NCI-H446 (cell line): ENCODE measurements at places on chromosomes 12 and 14.

GRCh38 chr12:109027767-109028166 lies 6.9 kb upstream of the SVOP start:
- DNase-seq, result no peak

DNA sequence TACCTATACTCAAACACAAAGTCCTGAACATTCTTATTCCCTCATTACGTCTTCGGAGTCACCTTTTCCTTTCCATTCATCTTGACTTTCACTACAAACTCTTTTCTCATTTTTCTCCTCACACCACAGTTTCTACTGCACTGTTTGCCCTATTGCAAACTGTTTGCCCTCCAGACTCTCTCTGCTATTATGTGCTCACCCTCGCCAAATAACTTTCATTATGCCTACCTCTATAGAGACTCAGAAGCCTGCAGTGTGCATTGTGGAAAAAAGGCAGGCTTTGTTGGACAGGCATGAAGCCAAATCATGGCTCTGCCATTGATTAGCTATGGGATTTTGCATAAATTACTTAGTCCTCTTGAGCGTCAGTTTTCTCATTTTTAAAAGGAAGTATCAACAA lies 246.6 kb upstream of the CCDC196 start:
- no peak for DNase-seq

- DNase-seq, result no peak
Observed at GRCh38 chr14:57943541-57943940, 77.6 kb upstream of the SLC35F4 start.

GRCh38 chr12:54997929-54998522 lies 13.5 kb upstream of the TESPA1 start:
- peak; percentile 14 for DNase-seq

DNA sequence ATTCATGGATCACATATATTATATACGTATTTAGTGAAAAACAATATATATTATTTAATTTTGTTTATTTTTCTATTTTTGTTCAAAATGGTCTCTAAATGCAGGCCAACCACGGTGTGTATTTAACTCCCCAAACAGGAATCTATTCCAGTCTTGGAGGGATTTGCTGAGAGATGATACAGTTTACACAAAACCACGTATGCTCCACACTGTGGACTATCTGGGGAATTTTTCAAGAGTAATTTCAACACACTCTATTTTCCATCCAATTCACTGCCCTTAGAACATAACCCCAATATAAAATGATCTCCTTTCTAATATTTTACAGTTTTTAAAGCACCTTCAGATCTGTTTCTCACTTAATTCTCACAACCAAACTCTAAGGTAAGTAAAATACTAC lies 15.3 kb downstream of the EML1 start:
- no peak for DNase-seq

- DNase-seq, result peak; percentile 67
Observed at GRCh38 chr12:6200256-6201212, at the start of gene CD9. Gene CD9, plus strand, starts transcription at chr12:6200400. Its CDS starts 100 bp downstream, at chr12:6200500.

DNA sequence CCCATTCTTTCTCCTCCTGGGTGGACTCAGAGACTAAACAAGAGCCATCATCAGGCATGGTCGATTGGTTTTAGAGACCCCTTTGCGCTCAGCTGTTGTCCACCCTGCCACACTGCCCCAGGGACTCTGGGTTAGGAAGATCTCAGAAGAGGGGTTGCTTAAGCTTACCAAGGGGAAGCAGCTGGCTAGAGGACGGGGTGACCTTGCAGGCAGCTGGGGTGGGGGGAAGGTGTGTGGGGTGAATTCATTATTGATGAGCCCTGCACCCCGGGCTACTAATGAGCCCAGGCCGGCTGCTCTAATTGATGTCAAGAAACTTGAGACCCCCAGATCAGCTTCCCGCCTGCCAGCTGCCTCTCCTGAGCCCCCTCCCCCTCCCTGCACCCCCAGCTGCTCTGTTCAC lies 8.7 kb upstream of the ZNF385A start:
- no peak for DNase-seq

- no peak for DNase-seq
Observed at GRCh38 chr14:104792101-104792884, 3.3 kb downstream of the AKT1 start.

DNA sequence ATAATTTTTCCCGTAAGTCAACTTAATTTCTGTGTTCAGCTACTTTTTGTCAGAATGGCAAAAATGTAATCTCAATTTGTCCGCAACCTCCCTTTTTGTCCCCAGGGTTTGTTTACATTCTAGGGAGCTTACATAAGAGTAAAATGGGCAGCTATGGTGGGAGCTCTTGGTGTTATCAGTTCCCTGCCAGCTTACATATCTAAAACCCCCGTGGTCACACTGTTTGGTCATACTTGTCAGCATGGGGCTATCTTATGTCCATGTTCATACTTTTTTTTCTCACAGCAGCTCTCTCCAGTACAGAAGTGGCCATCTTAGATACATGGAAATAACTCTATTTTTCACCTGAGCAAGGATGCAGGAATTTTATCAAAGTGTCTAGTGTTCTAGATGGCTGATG lies 16.7 kb downstream of the SLCO1C1 start:
- DNase-seq, result no peak

DNA sequence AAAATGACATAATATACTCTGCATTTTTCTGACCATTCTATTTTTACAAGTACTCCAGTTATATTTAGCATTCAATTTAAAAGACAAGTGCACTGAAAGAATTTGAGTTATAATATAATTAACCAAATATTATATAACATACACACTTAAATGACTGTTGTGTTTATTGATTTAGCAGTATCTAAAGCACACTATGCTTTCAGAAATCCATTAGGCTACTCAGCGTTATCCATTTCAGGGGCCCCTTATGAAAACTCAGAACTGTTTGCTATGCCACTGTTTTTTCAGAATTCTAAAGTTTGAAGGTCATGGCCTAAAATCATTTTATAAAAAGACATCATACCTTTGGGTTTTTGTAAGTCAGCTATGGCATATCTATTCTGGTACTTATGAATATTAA lies 57.1 kb downstream of the HECTD4 start:
- no peak for DNase-seq

GRCh38 chr14:34007902-34008301 lies 57.0 kb upstream of the EGLN3 start:
- no peak for DNase-seq

DNA sequence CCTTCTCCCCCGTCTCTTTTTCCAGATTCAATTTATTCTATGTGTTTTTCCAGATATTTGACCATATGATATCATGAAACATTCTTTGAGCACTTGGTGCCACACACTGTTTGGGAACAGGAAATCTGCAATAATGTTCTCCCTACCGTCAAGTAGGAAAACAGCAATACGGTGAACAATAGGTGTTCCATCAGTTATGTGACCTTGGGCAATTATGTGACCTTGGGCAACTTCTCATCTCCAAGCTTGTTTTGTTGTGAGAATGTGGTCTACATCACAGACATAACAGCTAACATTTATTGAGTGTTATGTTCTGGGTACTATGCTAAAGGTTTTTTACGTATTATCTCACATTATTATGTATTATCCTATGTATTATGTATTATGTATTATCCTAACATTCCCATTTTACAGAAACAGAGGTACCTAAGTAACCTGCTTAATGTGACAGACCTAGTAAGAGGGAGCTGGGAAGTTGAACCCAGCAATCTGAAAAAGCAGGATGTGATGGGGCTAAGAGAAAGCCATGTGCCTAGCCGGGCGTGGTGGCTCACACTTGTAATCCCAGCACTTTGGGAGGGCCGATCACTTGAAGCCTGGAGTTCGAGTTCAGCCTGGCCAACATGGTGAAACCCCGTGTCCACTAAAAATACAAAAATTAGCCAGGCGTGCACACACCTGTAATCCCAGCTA lies 1.2 kb upstream of the NEK9 start:
- DNase-seq, result no peak

GRCh38 chr14:98165976-98166375 lies 1106.0 kb downstream of the BCL11B start:
- DNase-seq, result no peak

DNA sequence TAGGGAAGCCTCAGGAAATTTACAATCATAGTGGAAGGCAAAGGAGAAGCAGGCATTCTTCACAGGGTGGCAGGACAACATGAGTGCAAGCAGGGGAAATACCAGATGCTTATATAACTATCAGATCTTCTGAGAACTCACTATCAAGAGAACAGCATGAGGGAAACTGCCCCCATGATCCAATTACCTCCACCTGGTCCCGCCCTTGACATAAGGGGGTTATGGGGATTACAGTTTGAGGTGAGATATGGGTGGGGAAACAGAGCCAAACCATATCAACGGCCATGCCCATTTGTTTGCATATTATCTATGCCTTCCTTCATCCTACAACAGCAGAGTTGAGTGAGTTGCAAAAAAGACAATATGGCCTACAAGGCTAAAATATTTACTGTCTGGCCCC lies 140.2 kb upstream of the CCDC196 start:
- DNase-seq, result no peak

DNA sequence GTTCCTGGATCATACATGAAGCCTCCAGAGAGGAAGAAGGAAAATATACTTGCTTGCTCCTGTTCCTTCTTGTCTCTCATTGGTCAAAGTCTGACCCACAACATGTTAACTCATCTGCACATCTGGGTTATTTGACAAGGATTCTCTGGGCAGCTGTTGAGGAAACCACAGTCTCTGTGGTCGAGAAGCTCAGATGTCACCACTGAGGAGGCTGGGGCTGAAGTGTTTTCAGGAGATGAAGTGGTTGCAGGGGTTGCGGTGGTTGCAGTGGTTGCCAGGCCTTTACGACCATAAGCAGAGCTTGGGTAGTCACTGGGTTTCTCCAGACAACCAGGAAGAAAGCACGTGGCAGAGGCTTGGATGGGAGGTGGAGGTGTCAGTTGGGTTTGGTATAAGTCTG lies 265.0 kb upstream of the LRIG3 start:
- DNase-seq, result no peak

DNA sequence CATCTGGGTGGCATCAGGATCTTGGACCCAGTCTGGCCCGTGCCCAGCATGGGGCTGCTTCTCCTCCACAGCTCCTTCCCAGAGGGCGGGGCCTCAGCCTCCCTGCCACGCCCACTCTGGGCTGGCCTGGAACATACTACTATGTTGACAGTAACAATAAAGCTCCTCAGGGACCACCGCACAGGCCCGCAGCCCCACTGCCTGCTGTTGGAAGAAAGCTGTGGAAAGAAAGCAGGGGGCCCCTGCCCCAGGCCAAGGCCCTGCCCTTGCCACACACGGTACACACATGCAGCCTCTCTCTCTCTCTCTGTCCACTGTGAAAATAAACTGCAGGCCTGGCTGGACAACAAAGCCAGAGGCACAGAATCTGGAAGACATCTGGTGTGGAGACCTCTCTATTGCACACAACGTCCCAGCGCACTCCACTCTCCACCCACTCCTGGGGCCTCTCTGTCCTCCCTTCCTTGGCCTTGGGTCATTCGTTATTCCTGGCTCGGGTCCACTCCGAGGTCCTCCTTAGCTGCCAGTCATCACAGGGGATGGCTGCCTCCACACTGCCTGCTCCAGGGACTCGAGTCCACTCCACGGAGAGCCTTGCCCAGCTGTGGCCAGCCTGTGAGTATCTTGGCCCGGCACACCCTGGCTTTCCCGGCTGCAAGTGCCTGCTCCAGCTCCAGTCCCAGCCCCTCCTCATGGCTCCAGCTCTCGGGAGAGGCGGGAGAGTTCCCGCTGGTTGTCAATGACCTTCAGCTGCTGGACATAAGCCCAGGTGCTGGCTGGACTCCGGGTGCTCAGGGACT lies 11.8 kb upstream of the ENDOU start:
- no peak for DNase-seq

DNA sequence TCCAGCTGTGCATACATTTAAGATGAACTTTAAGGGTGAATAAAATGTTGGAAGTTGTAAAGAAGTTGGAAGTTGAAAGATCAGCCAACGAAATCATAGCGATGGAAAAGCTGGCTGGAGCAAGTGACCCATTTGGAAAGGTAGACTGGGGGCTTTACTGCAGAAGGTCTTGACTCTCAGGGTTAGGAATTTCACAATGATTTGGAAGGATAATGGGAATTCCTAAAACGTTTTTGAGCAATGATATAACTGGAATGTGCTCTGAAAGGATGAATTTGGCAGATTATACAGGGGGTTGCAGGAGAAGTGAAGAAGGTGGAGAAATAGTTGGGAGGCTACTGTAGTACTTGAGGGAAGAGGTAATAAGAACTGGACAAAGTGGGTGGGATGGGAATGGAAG lies 27.4 kb downstream of the EMP1 start:
- no peak for DNase-seq

GRCh38 chr14:55190906-55191202 lies 531 bp downstream of the DLGAP5 start:
- DNase-seq, result no peak

DNA sequence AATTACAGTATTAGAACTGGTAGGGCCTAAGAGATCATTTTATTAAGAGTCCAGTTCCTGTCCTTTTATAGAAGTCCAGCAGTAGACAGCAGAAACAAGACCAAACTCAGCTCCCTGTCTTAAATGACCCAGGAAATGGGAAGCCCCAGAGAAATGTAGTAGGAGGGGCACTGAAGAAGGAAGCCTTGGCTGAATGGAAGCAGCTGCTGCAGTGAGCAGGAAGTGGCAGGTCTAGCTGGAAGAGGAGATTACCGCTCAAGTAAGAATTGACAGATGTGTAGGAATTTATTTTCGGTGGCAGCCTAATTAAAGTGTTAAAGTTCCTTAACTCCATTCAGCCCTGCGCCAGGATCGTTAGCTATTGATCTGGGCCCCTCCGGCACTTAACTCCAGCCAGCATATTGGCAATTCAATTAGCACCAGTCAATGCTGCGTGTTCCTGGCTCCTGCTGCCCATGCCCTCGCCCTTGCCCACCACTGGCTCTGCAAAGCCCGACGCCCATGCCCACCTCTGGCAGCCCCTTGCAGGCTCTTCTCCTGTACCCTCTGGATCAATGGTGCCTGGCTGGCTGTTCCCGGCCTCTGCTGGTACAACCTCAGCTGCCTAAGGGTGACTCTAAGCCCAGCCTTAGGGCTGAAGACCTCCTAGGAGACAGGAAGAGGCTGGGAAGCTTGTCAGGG lies 21.1 kb downstream of the ZFHX2 start:
- no peak for DNase-seq

DNA sequence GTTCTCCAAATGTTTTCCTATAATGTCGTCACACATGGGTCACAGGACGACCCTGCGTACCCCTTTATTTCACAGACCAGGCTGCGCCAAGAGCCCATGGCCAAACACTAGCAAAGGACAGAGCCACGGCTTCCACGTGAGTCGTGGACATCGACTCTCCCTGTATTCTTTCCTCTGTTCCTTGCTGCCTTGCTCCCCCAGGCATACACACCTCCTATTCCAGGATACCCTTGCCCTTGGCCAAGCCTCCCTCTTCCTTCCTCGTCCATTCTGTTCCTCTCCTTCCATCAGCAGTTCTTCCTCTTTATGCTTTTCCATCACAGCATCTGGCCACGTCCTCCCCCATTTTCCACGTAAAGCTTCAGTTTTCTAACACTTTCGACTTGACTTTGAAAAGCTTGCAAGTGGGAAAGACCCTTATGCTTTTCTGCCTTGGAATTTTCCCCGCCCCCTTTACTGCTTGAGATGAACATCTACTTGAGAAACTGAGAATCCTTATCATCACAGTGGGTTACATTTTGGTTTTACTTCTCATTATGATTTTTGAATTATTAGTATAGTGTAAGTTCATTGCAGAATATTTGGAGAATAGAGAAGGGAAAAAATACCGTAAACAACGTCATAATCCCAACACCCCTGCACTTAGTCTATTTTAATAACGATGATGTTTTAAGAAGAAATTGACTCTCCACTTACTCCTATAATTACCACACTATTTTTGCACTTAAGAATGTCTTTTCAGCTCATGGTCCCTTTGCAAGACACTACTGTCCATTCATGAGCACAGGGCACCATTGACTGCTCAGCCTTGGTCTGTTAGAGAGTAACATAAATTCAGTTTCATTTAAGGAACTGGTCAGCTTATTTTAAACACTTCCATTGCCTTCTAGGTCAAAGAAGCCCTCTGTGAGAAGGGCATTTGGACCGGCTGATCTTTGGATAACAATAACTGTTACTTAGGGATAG lies 15.8 kb upstream of the NINJ2 start:
- no peak for DNase-seq
